Inflammatory macrophage treated with lipopolysaccharide for 1 hour (primary cell): ENCODE measurements at places on chromosomes 5 and 9.

GRCh38 chr9:133246991-133247390 is 28.0 kb downstream of the ABO start:
- no peak for DNase-seq

GRCh38 chr9:84538879-84539278 is 130.7 kb upstream of the NTRK2 start:
- no peak for DNase-seq

- DNase-seq = no peak
Measured at GRCh38 chr9:136784249-136784996, 6.7 kb upstream of the TMEM141 start.

DNA sequence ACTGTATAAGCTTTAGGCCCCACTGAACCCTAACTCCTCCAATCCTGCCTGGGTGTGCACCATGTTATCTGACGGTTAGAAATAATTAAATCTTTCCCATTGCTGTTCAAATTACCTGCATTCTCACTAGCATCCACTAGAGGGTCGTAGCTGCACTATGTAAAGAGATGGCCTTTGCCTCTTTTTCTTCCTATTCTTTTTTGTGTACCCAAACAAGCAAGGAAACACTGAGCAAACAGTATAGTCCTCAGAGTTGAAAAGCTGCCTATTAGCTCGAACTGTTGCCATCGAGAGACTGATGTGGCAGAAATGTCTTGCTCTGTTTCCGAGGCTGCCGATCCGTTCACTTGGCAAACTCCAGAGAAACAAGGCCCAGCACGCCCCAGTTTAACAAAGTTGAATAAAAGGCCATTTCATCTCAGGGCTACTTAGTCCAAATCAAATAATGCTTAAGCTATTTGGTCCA is 163.8 kb upstream of the TRPM3 start:
- DNase-seq = peak; percentile 72

- DNase-seq = no peak
Measured at GRCh38 chr5:172744123-172745104, 26.6 kb downstream of the DUSP1 start.

DNA sequence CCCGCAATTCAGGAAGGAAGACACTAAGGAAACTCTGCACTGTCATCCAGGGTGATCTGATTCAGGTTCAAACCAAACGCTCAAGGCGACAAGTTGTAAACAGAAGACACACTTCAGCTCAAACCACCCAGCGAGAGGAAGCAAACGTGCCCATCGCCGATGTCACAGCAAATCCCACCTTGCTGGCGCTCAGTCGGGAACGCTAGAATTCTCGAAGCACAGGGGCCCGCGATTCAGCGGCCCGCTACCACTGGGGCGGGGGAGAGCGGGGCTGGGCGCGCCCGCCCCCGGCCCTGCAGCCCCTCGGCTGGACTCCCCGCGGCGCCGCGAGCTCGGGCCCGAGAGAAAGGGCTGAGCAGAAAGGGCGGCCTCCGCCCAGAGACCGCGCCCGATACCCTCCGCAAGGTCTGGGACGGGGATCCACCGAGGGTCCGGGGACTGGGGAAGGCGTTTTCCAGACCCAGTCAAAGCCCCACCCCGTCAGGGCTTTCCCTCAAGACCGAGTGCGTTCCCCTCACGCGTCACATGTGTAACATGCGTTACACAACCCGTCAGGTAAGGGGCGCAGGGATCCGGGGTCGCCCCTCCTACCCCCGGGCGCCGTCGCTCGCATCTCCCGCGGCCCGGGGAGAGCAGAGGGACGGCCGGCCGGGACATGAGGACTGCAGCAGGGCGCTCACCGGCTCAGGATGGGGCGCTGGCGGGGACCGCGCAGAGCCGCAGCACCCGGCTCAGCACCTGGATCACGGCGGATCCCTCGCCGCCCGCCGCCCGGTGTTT is 469 bp downstream of the AGTPBP1 start:
- DNase-seq = no peak

GRCh38 chr9:75488719-75489110 is 400.4 kb downstream of the OSTF1 start:
- no peak for DNase-seq

DNA sequence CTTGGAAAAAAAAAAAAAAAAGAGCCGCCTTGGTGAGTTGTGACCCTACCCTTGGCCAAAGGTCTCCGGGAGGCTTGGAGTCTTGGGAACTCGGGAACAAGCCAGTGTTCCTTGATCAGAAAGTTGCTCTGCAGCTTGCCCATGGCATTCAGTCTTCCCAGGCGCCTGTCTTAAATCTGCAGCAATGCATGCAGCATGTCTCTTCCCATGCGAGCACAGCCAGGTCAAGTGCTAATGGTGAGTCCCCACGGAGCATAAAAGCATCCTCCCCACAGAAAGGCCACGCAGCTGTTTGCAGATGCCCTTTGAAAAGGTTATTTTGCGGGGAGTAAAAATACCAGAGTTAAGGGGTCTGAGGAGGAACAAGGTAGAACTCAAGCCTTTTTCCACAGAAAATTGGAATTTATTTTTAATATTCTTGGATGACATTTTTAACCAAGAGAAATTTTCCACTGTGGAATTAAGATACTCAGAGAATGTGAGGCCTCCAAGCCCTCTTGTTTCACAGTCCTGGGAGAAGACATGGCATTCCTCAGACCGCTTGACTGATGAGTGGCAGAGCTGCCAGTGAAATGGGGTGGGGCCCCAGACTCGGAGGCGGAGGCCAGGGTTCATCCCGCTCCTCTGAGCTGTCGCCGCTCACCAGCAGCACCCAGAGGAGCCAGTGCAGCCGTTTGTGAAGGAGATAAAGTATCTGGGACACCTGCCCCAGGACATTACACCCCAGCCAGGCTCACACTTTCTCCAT is 81.6 kb downstream of the CYFIP2 start:
- DNase-seq = no peak

DNA sequence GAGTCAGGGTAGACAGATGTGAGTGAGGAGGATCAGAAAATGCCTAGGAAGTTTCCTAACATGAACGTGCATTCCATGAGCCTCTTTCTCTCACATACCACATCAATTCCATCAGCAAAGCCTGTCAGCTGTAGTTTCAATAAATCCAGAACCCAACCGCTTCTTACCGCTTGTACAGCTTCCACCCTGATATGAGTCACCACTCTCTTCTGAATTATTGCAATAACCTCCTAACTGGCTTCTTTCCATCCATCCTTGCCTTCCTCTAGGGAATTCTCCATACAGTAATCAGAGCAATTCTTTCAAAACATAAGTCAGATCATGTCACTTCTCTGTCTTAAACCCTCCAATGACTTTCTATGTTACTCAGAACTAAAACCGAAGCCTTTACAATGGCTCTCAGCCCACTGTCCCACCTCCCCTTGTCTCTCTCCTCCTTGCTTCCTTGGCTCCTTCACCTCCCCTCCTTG is 8.1 kb upstream of the RAD23B start:
- no peak for DNase-seq

GRCh38 chr9:81539317-81539716 is 150.0 kb downstream of the TLE1 start:
- DNase-seq = no peak

GRCh38 chr5:59446356-59446755 is 447.2 kb downstream of the PDE4D start:
- no peak for DNase-seq

DNA sequence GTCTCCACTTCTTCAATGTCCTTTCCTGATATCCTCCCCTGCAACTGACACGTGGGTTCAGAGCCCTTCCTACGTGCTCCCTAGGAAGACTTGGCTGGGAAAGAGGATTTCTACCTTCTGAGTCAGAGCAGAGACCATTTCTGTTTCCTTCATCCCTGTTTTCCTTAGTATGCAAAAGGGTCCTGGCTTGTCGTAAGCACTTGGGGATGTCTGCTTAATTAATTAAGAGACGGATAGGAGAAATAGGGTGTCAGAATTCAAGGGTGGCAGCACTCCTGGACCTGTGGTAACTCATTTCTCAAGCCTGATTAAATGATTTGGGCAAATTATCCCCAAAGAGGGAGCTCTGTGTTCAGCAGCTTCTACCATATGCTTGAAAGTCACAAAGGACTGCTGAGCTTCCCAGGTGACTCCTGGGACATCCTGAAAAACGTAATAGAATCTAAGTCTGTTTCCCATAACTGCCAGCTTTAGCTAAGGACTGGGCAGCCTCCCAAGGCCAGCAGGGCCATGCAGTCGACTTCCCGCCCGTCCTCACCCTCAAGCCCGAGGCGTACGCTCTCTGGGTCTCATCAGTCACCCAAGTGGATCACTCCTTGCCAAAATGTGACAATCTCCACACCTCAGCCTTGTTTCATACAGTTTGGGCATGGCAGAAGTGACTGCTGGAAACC is 20.5 kb downstream of the ABCA1 start:
- no peak for DNase-seq

DNA sequence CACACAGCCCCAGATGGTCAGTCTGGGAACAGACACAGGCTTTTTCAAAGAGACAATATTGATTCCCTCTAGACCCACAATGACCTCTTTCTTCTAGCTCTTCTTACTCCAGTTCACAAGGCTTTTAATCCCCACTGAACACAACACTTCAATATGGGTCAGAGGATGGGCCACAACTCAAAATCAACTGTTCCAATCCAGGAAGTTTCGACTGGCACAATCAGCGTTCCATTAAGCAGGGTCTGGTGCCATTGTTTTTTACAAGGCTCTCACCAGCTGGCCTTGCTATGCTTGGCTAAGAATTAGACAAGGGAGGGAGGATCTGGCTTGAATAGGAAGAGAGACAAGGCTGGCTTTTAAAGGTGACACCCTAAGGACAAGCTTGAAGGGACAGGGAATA is 199.4 kb upstream of the SLC24A2 start:
- no peak for DNase-seq

- DNase-seq = no peak
Measured at GRCh38 chr5:14431534-14431933, 150.1 kb upstream of the OTULINL start.

DNA sequence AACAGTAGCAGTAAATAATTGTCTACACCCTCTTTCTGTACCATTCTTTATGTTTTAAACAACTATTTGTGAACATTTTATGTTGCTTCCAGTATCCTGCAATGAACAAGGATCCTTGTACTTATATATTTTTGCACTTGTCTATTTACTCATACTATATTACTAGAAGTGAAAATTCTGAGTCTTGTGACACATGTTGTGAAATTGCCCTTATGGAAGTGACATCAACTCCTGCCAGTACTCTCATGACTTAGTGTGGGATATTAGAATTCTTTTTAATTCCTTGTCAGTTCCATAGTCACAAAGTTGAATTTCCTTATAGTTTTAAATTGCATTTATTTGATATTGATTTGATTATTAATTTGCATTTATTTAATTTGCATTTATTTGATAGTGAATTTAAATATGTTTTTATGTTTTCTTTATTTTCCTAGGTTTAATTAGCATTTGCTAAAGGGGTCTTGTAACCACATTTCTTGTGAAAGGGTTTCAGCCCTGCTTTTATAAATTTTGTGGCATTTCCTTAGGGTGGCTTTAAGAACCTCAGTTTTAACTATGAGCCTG is 27.7 kb downstream of the PARP8 start:
- DNase-seq = peak; percentile 93

GRCh38 chr5:133842846-133843611 is 125.4 kb downstream of the C5orf15 start:
- no peak for DNase-seq

GRCh38 chr5:149636861-149637246 is 55.6 kb downstream of the ARHGEF37 start:
- DNase-seq = peak; percentile 77

DNA sequence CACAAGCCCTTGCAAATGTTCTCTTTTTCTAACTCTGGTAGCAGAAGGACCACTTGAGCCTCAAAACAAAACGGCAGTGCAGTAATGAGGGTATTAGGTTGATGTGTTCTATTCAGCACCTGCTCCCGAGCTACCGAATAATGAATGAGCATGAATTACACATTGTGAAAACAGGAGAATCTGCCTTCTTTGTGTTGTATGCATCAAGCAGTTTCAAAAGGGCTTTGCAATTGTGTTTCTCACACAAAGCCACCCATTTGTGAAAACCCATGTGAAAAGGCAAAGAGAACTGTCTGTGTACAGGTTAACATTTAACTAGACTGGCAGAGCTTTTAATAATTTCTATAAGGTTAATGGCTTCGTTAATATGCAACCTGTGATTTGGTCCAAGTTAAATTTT is 97.8 kb downstream of the STK32A start:
- DNase-seq = no peak

DNA sequence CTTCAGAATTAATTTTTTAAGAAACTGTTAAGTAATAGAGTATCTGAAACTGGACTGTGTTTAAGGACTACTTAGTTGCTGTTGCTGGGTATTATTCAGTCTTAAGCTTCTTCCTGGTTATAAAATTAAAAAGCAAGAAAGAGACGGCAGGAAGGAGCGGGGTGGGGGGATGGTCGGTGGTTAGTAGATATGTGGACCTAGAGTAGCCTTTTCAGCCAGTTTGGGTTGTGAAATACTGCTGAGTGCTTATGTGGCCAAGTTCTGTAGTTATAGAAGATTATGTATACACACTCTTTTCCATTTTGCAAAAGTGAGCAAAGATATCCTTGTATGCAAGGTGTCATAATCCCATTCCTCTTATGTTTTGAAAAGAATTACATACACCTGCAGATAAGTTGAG is 28.5 kb downstream of the TRIO start:
- DNase-seq = peak; percentile 10

DNA sequence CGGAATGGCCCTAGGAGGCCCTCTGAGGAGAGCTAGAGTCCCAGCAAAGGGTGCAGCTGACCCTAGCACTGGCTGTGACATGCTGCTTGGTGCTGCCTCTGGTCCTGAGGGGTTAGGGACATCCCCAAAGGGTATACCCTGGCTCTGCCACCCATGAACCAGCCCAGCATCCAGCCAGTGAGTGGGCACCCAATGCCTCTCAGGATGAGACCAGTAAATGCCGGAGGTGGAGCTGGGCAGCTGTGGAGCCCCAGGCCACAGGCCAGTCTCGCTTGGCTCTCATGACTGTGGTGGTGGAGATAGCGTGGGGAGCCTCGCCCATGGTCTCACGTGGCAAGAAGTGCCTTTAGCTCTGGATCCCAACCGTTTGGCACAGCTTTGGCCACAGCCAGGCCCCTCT is 3.7 kb upstream of the CEL start:
- DNase-seq = no peak

GRCh38 chr9:111917980-111918379 is 21.4 kb downstream of the UGCG start:
- no peak for DNase-seq
